ENCODE measurements at places on chromosomes 2 and 18.

- DNase-seq = peak; percentile 78
Observed at GRCh38 chr2:18208956-18209355, 330.5 kb downstream of the KCNS3 start.

GRCh38 chr2:239302808-239303557 is 97.8 kb downstream of the HDAC4 start:
- DNase-seq = no peak

GRCh38 chr18:36348971-36349417 is 51.5 kb downstream of the FHOD3 start:
- DNase-seq = no peak

GRCh38 chr2:186882511-186883071 is 33.6 kb upstream of the ZSWIM2 start:
- no peak for DNase-seq

- DNase-seq = no peak
Observed at GRCh38 chr2:227413371-227413770, 25.6 kb upstream of the SCYGR1 start.

DNA sequence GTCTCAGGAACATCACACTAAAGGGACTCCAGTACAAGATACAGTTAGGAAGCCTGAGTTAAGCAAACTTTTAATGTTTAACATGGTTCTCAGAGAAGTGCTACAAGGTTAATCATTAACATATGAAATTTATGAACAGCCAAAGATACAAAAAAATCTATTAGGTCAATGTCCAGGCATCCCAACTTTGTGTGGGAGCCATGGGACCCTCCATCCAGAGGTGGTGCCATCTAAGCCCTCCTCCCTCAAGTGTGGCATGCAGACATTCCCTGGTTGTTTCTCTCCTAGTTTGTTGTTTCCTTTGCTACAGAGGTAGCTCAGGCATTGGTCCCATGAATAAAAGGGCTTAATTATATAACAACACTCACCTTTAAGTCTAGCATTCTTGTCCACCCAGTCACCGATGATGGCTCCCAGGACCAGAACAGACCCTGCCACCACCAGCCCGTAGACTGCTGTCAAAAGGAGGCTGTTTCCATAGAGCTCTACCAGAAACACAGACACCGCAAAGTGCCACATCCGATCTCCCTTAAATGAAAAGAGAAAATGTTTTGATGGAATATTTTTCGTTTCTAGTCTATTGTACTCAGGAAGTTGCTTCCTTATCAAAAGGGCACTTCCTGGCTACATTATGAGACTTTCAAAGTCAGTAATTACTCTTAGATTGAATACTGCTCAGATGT is 5.7 kb downstream of the SLC40A1 start:
- no peak for DNase-seq

DNA sequence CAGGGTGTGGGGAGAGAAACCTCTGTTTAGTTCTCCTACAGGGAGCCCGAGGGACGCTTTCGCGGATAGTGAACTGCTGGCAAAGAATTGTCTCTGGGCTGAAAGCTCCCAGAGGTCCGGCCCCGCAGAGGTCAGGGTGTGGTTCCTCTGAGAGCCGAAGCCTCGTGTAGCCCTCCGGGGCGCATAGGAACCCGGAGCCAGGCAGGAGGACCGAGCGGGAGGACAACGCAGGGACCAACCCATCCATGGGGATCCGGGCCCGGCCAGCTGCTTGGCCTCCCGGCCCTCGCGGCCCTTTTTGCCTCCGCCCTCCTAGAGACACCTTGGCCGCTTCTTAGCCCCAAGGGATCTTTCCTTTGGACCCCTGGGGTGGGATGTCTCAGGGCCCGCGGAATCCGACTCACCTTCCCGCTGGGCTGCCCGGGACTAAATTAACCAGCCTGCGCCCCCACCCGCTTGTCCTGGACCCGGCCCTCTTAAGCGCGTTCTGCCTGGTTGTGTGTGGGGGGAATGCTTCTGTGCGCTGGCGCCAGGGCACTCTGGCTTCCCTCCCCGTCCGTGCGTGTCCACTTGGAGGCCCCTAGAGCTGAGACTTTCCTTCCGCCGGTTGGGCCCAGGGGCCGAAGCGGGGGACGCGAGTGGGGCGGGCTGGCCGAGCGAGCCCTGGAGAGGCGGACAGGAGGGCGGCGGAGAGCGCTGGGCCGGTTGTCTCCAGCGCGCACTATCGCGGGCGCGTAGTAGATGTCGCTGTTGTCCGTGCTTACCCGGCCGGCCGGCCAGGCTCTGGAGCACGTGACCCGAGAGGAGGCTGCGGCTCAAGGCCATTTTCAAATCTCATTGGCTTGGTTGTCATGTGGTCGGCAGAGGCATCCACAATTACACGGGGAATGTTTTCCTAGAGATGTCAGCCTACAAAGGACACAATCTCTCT is at the start of gene HOXD10:
TSS of gene HOXD10 (plus strand) at position 896 of the 931 bp plus-strand sequence. CDS start 56 bp downstream, outside the sequence.
- DNase-seq = no peak

DNA sequence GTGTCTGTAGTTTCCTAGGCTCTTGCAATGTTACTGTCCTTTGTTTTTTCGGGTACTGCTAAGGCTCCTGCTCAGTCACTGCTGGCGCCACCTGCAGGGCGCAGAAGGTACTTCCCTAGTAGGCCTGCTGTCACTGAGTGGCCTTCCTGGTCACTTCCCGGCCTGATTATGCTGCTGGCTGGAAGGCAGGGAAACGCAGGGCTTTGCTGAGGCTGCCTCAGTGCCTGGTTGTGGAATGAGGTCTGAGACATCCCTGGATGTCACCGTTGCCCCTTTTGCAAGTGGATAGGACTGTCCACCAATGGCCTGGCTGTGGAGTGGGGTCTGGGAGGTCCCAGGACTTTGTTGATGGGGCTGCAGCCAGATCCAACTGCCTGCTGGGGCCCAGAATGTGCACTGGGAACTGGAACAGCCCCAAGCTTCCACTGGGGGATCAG is 13.1 kb downstream of the DAW1 start:
- no peak for DNase-seq

DNA sequence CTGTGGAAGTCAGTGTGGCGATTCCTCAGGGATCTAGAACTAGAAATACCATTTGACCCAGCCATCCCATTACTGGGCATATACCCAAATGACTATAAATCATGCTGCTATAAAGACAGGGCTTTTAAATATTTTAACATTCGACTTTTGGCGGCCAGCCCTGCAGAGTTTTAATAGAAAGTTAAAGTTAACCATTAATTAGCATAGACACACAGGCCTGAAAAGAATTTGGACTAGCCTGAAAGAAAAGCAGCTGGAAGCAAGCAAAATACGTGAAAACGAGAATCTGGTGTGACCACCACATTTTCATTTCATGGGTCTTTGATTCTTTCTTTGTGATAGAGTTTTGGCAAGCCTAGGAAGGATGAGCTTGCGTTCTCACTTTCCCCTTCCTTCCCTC is 184.0 kb downstream of the SCG2 start:
- DNase-seq = no peak

GRCh38 chr2:44005846-44006245 is 10.1 kb upstream of the LRPPRC start:
- no peak for DNase-seq

DNA sequence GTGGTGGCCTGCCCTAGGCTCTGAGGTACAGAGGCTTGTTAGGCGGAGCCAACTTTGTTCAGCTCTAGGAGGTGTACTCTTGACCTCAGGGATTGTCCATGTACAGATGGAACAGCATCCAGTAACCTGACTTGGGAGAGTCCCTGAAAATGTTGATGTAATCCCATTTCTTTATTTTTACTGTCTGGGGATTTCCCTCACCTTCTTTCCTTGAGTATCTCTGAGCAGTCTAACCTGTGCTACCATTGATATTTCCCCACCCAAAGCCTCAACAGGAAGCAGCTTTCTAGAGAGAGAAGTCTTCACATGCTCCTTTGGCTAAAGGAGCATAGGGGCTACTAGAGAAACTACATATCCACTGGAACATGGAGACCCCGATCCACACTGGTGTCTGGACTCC is 10.4 kb downstream of the IL36A start:
- DNase-seq = no peak

DNA sequence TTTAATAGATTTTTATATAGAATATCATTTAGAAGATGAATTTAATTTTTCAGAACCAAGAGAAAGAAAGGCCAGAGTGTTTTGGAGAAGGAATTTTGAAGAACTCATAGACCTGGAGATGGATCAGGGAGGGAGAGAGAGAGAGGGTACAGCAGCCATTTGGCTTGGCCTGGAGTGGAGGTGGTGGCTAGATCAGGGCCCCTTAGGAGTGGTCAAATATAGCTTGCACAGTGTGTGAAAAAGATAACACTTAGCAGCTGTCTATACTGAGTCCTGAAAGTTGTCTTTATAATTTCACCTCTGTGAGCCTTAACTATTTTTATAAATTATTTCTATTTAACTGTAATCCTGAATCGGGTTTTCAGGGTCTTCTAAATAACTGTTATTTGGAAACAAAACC is 38.8 kb upstream of the ACYP2 start:
- DNase-seq = no peak

DNA sequence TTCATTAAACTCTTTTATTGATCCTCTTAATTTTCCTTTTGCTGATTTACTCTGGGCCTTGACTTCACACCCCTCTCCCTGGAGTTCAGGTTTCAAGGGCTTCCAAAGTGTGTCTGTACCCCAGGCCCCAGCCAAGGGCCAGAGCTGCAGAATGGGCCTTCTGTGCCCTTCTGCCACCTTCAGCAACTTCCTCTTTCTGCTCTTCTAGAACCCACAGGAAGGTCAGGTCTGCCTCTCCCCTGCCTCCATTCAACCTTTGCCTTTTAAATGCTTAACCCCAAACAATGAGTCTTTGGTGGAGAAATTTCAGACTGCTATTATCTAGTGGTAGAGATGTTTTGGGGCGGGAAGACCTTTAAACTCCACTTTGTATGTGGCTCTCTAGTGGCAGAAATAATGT is 63.1 kb downstream of the TSN start:
- no peak for DNase-seq

- no peak for DNase-seq
Observed at GRCh38 chr2:42118754-42119569, 50.2 kb upstream of the EML4 start.

DNA sequence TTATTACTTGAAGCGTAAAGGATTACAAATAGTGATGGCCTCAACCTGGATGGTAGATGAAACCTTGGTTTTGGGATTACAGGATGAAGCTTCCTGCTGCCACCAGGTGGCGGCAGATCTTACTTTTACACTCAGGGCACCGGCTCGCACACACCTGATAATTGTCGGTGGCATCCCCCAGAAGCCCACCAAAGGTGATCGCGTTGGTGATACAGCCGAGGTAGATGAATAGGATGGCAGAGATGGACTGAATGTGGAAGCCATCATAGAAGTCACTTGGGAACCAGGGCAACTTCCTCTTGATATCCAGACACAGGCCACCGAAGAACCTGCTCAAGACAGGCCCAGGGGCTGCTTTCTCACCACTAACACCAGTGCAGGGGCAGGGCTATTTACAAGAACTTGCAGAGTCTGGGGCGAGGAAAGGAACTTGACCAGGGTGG is 51.8 kb downstream of the MTHFD2 start:
- no peak for DNase-seq

DNA sequence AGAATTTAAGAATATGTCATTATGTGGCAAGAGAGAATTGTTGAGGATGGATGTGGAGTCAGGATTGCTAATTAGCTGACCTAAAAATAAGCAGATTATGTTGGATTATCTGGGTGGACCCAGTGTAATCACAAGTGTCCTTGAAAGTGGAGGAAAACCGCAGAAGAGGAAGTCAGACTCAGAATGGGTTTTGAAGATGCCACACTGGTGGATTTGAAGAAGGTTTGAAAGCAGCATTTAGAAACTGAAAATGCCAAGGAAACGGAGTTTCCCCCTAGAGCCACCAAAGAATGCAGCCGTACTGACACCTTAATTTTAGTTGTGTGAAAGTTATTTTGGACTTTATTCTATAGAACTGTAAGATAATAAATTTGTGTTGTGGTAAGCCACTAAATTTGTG is 41.6 kb upstream of the DPP10 start:
- peak; percentile 20 for DNase-seq

GRCh38 chr2:133561045-133561852 is 7.0 kb downstream of the NCKAP5 start:
- DNase-seq = no peak

GRCh38 chr2:120930864-120931263 is 195.2 kb downstream of the GLI2 start:
- no peak for DNase-seq

DNA sequence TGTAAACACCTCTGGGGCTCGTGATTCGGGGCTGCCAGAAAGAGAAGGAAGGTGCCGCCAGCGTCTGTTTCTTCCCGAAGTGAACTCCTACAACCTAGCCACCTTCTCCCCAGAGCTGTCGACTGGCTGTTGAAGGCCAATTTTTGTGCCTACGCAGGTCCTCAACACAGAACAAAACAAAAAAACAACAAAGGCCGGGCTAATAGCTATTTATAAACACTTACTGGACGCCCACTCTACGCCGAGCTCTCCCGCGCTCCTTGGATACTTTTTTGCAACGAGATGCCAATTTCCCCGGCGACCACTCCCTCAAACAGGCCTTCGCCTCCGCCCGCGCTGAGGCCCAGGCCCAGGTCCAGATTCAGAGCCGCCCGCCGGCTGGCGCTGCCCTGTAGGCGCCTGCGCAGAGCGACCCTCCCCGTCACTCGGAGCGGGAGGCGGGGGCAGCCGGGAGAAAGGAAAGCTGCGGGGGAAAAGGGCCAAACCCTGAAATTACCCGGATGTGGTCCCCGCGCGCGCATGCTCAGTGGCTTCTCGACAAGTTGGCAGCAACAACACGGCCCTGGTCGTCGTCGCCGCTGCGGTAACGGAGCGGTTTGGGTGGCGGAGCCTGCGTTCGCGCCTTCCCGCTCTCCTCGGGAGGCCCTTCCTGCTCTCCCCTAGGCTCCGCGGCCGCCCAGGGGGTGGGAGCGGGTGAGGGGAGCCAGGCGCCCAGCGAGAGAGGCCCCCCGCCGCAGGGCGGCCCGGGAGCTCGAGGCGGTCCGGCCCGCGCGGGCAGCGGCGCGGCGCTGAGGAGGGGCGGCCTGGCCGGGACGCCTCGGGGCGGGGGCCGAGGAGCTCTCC is at the start of gene SMAD4:
TSS of gene SMAD4 (plus strand) at position 520 of the 843 bp plus-strand sequence. CDS start 16,834 bp downstream, outside the sequence.
- peak; percentile 61 for DNase-seq

DNA sequence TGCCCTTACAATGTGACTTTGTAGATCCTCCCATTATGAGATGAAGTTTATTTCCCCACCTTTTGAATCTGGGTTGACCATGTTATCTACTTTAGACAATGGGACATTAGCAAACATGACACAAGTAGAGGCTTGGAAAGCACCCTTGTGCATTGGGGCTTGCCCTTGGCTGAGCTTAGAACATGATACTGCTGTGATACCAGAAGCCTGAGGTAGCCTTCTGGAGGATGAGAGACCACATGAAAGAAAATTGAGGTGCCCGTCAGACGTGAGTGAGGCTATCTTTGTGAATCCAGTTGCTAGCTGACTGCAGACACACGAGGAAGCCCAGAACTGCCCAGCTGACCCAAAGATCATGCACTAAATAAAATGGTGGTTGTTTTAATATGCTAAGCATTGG is 341.2 kb downstream of the CYP26B1 start:
- DNase-seq = no peak

- DNase-seq = no peak
Observed at GRCh38 chr18:33928231-33928630, 296.5 kb downstream of the NOL4 start.

GRCh38 chr18:12361770-12362378 is 15.2 kb downstream of the AFG3L2 start:
- no peak for DNase-seq
